ENCODE measurements at places on chromosomes 7 and 10. TPM values are rescaled to one million over a fixed set of nuclear protein-coding genes. Genes with fewer than 3 reads are reported as not detected.

PNLIPRP1 gene
- not detected for total RNA-seq

PRPS1L1 gene
- total RNA-seq: not detected

OR2A14 gene
- total RNA-seq: not detected

AKR1D1 gene
- 0.31 TPM for total RNA-seq

SPDYE6 gene
- total RNA-seq: not detected

DNA sequence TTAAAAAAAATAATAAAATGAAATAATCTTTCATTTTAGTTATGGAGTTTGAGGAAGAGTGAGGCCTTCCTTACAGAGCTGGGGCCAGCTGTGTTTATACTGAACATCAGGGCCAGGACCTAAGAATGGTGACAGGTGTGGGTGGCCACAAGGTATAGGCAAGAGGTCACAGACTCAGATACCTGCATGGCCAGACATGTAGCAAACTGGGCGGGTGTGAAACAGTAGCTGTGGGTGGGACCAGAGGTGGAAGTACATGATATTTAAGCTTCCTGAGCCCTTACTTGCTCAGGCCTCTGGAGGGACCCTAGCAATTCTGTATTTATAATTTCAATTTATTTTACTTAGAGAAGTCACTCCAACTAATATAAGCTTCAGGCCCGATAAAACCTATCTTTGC is 27.7 kb upstream of the CAMK1D start:
- no peak overlapping the region for H3K4me3 ChIP-seq
- DNase-seq: no peak
- H3K36me3 ChIP-seq: no peaks in the 10 kb centered on the region
- H3K27me3 ChIP-seq: no peaks in the 10 kb centered on the region
- no peaks in the 10 kb centered on the region for H3K4me1 ChIP-seq

DNA sequence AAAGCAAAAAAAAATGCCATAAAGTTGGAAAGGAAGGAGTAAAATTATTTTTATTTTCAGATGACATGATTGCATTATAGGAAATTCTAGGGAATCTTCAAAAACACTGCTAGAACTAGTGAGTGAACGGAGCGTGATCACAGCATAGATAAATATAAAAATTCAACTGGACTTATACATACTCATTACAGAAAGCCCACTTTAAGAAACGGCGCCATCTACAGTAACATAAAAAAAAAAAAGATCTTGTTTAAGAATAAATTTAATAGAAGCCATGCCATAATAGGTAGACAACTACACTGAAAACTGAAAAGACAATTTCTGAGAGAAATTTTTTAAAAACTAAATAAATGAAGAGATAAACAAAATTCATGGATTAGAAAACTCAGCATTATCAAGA is 623.1 kb upstream of the MGMT start:
- no peak for DNase-seq
- H3K36me3 ChIP-seq: no peaks in the 10 kb centered on the region
- H3K4me3 ChIP-seq: no peak overlapping the region
- H3K4me1 ChIP-seq: no peaks in the 10 kb centered on the region
- H3K27me3 ChIP-seq: no peaks in the 10 kb centered on the region
- H3K27ac ChIP-seq: no peak overlapping the region

DNA sequence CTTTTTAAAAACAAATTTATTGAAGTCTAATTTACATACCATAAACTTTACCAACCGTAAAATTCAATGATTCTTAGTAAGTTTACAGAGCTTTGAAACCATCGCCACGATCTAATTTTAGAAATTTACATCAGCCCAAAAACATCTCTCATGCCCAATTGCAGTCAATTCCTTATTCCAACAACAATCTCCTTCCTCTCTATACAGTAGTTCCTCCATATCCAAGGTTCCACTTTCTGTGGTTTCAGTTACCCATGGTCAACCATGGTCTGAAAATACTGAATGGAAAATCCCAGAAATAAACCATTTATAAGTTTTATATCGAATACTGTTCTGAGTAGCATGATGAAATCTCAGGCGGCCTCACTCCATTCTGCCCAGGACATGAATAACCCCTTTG is 183.4 kb upstream of the ADCY1 start:
- no peak for DNase-seq
- no peaks in the 10 kb centered on the region for H3K36me3 ChIP-seq
- H3K4me1 ChIP-seq: no peaks in the 10 kb centered on the region
- no peak overlapping the region for H3K27ac ChIP-seq

Data from H9 (cell line).